ENCODE measurements at places on chromosomes 5 and 9. TPM values are rescaled to one million over a fixed set of nuclear protein-coding genes. Genes with fewer than 3 reads are reported as not detected.

Gene SPATA31A3
- total RNA-seq: not detected

- peak; percentile 94 for DNase-seq
Measured at GRCh38 chr5:14035859-14036503, 91.5 kb upstream of the DNAH5 start.

GRCh38 chr9:129166623-129167557, 11.2 kb downstream of the IER5L start:
- DNase-seq: peak; percentile 80

- no peak for DNase-seq
Measured at GRCh38 chr9:103533318-103533717, 538.2 kb downstream of the CYLC2 start.

Gene CD274
- total RNA-seq: 4.1 TPM

- peak; percentile 87 for DNase-seq
Measured at GRCh38 chr9:8895861-8896224, 1096.3 kb upstream of the DMAC1 start.

Gene RBM22
- 37.2 TPM for total RNA-seq

DNA sequence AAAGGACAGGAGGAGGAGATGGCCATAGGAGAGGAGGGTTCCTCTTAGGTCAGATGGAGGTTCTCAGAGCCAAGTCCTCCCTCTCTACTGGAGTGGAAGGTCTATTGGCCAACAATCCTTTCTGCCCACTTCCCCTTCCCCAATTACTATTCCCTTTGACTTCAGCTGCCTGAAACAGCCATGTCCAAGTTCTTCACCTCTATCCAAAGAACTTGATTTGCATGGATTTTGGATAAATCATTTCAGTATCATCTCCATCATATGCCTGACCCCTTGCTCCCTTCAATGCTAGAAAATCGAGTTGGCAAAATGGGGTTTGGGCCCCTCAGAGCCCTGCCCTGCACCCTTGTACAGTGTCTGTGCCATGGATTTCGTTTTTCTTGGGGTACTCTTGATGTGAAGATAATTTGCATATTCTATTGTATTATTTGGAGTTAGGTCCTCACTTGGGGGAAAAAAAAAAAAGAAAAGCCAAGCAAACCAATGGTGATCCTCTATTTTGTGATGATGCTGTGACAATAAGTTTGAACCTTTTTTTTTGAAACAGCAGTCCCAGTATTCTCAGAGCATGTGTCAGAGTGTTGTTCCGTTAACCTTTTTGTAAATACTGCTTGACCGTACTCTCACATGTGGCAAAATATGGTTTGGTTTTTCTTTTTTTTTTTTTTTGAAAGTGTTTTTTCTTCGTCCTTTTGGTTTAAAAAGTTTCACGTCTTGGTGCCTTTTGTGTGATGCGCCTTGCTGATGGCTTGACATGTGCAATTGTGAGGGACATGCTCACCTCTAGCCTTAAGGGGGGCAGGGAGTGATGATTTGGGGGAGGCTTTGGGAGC, 3.1 kb downstream of the EGR1 start:
- peak; percentile 65 for DNase-seq

GRCh38 chr5:65102371-65102975, 333.7 kb downstream of the CWC27 start:
- DNase-seq: no peak

DNA sequence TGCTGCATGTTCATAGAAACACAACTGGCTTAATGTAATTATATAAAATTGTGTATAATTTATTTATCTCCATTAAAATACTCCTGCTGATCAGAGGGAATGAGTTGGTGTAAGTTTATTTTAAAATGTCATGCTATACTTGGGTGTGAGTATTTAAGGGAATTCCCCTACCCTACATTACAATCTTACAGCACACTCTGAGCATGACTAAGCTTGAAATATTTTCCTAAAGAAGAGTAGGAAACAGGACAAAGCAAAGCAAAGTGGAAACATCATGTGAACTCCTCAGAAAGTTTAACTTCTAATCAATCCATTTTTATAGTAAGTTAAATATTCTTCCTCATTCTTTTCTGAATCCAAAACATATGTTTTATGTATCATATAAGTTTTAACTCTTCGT, 1271.3 kb downstream of the EFNA5 start:
- DNase-seq: peak; percentile 29

GRCh38 chr5:170362102-170362501, 27.1 kb downstream of the KCNMB1 start:
- DNase-seq: no peak

GRCh38 chr5:75510417-75510835, 1.0 kb downstream of the CERT1 start:
- DNase-seq: peak; percentile 75

DNA sequence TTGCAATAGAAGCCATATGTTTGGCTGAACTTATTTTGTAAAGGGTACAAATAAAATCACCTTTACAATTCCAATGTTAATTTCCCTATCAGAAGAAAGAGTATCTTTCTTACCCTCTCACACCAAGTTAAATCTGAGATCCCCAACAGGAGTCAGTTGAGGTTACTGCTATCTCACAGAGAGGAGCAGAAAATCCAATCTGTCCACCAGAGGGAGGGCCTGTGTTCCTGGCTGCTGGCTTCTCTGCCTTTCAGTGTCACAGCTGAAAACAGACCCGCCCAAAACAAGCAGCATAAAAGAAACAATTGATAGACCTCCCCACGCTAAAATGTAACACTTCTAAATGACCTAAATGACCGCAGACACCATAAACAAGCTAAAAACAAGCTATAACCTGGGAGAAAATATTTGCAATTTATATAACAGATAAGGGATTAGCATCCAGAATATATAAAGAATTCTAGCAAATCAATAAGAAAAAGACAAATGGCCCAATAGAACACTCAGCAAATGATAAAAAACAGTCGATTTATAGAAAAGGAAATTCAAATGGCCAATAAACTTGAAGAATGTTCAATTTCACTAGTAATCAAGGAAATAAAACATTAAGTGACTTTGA, 24.5 kb upstream of the MVB12B start:
- DNase-seq: peak; percentile 83

GRCh38 chr5:148763996-148764395, 62.4 kb upstream of the ADRB2 start:
- DNase-seq: no peak

DNA sequence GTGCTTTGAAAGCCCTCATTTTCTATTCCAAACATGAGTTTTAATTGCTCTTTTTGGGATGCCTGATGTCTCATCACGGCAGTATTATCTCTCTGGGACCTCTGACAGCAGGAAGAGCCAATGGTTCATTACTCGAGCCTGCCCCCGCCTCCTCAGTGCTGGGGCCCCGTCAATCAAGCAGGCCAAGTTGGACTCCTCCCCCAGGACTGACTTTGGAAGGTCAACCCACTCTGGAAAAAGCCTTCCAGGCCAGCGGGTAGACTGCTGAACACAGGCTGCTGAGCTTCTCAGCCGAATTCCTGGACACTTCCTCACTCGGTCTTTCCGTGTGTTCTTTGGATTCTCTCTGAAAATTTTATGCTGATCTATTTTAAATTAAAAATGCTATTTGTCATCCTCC, 9.5 kb upstream of the BARHL1 start:
- DNase-seq: no peak

Gene CTNNA1
- total RNA-seq: 416 TPM

DNA sequence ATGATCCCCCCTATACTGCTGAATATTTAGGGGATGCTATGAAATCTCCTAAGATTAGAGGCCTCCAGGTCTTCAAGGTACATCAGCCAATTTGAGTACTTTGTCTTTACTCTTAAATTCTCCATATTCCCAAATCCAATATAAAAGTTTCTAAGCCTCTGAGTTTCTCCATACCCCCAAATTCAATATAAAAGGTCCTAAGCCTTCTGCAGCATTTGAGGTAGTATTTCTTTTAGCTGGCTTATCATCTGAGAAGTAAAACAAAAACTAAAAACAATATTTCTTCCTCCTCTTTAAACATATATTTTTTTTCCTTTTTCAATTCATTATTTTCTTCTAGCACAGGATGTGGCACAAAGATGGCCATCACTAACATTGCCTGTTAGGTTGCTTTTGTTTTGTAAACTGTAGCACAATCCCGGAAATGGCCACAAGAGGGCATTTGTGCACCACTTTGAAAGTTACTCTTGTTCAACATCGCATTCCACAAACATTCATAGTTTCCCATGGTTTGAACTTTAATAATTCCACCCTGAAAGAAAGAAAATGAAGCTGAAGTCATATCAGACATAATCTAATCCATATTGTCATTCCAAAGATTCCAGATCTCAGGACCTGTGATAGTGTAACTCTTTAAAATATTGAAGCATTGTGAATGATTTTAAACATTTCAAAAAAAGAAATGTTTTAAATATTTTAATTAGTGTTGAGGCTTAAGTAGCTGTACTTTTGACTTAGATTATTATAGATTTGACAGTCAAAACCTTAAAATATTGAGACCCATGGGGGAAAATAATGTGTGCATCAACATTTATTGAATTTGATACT, 21.0 kb upstream of the SCGB3A2 start:
- DNase-seq: peak; percentile 86
